Hematopoietic multipotent progenitor cell treated with erythropoietin and hydrocortisone succinate and interleukin-3 and kit ligand, for 4 days (in vitro differentiated cells): ENCODE measurements at places on chromosomes 7 and 10.

DNA sequence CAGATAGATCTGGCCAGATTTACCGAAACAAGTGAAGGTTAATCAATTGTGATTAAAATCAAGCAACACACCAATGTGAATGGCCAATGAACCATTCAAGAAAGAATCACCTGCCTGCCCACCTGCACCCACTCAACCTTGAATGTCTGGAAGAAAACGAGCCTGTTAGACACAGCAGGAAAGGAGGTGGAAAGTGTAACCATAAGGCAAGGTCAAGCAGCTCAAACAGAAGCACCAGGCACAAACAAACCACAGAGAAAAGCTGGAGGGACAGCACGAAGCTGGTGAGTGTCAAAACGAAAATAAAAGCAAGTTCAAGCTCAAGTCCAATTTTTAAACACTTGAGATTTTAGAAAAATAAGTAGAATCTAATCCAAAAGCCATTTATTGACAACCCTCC, 64.9 kb downstream of the STEAP1B start:
- DNase-seq: no peak

GRCh38 chr7:121433775-121434174, 37.7 kb upstream of the FAM3C start:
- no peak for DNase-seq

- DNase-seq: peak; percentile 85
Measured at GRCh38 chr7:24879291-24879690, 100.7 kb downstream of the OSBPL3 start.

GRCh38 chr10:84340187-84340586, 11.8 kb downstream of the CCSER2 start:
- DNase-seq: no peak

- DNase-seq: no peak
Measured at GRCh38 chr10:101760510-101760909, 15.4 kb downstream of the FGF8 start.

DNA sequence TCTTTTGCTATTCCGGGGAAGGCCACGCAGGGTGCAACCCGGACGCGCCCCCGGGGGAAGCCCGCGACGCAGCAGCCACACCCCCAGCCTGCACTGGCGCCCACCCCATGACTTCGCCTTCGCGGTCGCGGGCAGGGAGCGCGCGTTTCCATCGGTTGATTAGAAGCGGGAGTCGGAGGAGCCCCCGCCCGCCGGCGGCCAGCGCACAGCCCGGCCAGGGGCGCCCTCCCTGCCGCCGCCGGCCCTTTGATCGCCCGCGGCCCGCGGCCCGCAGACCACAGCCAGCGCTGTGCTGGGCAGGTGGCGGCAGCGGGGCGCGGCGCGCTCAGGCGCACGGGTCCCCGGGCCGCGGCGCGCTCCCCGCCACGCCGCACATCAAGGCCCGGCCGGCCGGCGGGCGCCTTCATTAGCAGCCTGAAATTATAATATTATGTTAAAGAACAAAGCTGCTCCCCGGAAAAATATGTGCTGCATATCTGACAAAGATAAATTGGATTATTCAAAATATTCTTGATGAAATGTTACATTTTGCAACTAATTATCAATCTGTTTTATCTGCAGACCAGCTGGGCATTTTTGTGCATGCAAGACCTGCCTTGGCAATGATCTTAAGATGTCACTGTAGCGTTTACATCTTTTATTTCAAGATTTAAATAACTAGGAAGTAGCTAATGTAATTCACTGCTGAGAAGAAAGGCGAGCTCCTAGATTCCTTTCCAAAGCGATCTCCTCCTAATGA, 160.7 kb upstream of the MKI67 start:
- no peak for DNase-seq

DNA sequence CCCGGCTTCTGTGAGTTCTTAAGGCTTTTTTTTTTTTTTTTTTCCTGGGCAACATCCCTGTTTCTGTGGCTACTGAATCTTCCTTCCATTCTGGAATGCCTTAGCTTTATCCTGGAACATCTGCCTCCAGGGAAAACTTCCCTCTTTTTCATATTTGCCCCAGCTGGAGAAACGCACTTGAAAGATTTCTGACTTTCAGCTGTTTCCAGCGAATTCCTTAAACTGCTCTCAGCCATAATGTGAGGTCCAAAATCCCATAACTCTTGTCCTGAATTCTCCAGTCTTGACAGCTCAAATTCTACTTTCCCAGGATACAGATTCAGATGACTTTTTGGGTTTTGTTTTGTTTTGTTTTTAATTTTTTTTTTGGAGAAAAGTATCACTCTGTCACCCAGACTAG, 263.6 kb upstream of the AUTS2 start:
- DNase-seq: no peak

DNA sequence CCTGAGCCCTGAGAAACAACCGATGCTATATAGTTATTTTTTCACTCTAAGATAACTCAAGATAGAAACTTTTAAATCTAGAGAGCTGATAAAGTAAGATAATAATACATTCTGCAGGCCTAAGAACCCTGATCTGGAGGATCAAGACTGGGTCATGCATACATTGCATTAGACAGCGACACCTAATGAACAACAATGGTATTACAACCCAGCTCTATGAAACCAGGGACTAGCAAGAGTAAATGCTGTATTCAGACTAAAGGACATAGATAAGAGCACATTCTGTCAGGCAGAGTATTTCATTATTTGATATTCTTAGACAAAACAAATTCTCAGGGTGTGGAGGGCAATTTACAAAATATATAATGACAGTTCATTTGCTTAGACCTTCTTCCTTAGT, 148.6 kb downstream of the GRK5 start:
- DNase-seq: peak; percentile 41

DNA sequence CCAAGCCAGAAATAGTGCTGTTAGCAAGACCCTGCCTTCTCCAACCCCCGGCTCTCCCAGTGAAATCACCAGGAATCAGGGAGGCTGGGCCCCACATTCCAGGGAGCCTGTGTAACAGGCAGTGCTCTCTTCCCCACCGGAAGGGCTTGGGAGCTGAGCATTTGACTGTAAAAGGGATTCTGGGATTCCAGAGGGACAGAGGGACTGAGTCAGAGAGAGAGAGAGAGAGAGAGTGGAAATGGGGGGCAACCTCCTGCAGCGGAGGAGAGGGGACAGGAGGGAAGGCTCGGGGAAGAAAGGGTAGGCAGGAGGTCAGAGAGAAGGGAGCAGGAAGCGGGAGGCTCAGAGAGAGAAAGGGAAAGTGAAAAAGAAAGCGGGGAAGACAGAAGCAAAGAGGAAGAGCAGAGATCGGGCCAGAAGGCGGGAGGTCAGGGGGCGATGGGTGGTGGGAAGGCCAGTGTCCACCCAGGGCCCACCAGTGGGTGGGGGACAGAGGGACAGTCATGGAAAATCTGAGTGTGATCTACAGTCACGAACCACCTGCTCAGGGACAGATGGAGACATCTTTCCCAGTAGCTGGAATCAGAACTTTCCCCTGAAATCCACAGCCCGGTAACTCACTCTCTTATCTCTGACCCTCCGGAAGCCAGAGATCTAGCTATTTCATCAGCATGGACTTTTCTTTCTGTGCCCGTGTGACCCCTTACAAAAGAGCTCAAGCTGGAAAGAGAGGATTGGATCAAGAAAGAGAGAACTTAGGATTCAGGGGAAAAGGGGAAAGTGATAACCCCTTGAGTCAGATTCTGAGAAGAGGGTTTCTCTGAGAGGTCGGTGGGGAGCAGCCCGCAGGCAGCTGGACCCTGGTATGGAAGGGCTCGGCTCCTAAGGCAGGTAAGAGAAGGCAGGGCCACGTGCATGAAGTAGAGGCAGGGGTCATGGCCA, 4.6 kb upstream of the SERPINE1 start:
- DNase-seq: no peak

DNA sequence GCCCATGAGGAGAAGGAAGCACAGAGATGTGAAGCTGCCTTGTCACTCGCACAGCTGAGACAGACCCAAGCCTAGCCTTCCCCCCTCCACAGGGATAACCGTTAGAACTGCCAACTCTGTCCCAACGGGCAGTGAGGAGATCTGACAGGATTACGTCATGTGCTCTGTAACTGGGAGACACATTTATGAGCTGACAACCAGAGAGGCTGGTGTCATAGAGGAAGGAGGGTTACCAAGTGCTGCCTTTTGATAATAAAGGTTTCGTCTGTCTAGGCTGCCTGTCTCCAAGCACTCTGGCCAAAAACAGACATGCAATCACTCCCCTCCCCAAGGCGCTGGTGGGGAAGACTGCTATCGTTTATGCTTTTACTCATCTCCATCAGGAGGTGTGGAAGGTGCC, 165.9 kb downstream of the PLXNA4 start:
- peak; percentile 81 for DNase-seq

DNA sequence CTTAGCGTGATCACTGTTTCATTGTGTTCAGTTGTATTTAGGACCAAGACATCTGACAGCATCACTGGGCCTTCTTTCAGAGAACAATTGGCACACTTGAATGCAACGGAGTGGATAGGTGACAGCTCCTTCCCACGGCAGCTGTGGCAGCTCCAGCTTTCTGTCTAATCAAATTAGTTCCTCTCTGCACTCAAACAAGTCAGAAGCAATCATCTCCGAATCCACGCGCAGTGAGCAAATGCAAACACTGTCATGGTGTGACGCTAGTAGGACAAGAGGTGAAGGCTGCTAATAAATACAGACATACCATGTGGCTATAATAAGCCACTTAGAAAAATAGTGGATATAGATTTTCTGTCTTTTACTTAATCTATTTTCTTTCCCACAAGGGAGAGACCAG, 542.4 kb downstream of the ACTR3B start:
- DNase-seq: no peak

GRCh38 chr10:92829786-92830377, 18.4 kb upstream of the EXOC6 start:
- no peak for DNase-seq
